ENCODE measurements at places on chromosomes 11 and 22. TPM values are rescaled to one million over a fixed set of nuclear protein-coding genes. Genes with fewer than 3 reads are reported as not detected.

The ARHGAP8 gene
- 1.9 TPM for total RNA-seq

The CCDC116 gene
- total RNA-seq, result not detected

The IFTAP gene
- total RNA-seq, result 17.1 TPM

The ROBO4 gene
- 57.6 TPM for total RNA-seq

The AIFM3 gene
- total RNA-seq, result 2.6 TPM

The MMP8 gene
- 3.2 TPM for total RNA-seq

The LRRN4CL gene
- total RNA-seq, result 49.3 TPM

The NLRP10 gene
- not detected for total RNA-seq

The CDON gene
- total RNA-seq, result 159 TPM

The TTLL12 gene
- 31.5 TPM for total RNA-seq

DNA sequence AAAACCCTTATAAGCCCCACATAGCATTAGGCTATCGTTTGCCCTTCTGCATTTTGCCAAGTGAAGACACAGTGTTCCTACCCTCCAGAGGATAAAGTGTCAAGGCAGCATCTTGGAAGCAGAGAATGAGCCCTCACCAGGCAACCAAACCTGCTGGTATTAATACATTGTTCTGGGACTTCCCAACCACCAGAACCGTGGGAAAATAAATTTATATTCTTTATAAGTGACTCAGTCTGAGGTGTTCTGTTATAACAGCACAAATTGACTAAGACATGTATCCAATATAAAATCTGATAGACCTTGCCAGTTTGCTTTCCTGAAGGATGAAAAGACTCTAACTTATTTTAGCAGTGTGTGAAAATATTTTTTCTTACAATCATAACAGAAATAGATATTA is 792.5 kb upstream of the LRRC4C start:
- no peak for DNase-seq

DNA sequence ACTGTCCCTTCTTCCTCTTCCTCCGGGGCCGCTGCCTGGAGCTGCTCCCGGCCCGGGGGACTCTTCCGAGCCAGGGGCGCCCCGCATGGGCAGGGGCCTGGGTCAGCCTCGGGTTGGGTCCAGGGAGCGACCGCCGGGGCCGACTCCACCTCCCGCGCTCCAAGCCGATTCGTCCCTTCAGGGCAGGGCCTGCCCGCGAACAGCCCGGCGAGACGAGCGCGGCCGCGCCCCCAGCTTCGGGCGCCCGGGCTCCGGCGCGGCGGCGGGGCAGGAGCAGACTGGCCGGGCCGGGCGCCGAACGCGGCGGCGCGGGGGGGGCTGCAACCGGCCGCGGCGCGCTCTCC is at the start of gene LARGE1:
TSS of gene LARGE1 (minus strand) at position 280 of the 344 bp plus-strand sequence.
- no peak for DNase-seq

DNA sequence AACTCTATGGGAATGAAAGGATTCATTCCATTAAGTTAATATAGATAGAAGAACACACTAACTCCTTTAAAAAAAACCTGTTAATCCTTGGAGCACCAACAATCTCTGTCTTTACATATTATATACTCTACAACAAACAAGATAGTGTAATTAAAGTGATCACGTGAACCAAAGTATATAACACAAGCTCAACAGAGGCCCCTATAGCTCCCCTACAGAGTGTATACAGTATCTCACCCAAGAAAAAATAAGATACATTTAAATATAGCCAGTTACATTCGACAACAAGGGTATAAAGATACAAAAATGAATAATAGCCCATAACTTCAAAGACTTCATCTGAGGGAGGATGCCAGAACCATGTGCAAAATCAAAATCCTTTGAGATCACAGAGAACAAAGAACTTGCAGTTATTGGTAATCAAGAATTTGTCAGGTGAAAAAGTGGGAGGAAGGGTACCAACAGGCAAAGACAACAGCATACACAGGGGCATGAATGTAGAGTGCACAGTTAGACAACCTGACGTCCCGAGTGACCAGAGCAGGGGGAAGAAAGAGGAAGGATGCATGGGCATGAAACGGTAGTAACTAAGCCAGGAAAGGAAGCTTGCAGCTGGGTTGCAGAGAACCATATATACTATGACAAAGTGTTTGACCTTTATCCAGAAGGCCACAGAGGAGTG is 4.7 kb downstream of the FCHSD2 start:
- no peak for DNase-seq

- DNase-seq, result peak; percentile 9
Observed at GRCh38 chr22:49567899-49568750, 259.5 kb downstream of the BRD1 start.

GRCh38 chr22:43734370-43735150 is 77.5 kb downstream of the EFCAB6 start:
- no peak for DNase-seq

DNA sequence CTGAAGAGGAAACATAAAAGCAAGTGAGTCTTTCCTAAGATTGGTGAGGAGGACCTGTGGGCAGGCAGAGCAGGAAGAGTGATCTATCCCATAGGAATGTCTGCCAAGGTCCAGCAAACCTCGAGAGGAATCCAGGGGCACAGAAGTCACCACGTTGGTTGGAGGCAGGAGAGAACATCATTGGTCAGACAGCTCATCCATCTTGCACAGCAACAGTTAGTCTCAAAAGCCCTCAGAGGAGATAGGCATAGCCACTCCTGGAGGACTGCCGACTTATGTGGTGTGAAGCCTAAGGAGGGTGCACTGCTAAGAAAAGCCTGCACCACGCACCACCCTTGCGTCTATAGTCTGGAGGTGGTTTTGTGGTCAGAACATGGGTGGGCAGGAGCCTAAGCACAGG is 109.1 kb downstream of the RASSF10 start:
- no peak for DNase-seq

GRCh38 chr11:59602432-59602831 is 13.1 kb downstream of the OSBP start:
- DNase-seq, result no peak

DNA sequence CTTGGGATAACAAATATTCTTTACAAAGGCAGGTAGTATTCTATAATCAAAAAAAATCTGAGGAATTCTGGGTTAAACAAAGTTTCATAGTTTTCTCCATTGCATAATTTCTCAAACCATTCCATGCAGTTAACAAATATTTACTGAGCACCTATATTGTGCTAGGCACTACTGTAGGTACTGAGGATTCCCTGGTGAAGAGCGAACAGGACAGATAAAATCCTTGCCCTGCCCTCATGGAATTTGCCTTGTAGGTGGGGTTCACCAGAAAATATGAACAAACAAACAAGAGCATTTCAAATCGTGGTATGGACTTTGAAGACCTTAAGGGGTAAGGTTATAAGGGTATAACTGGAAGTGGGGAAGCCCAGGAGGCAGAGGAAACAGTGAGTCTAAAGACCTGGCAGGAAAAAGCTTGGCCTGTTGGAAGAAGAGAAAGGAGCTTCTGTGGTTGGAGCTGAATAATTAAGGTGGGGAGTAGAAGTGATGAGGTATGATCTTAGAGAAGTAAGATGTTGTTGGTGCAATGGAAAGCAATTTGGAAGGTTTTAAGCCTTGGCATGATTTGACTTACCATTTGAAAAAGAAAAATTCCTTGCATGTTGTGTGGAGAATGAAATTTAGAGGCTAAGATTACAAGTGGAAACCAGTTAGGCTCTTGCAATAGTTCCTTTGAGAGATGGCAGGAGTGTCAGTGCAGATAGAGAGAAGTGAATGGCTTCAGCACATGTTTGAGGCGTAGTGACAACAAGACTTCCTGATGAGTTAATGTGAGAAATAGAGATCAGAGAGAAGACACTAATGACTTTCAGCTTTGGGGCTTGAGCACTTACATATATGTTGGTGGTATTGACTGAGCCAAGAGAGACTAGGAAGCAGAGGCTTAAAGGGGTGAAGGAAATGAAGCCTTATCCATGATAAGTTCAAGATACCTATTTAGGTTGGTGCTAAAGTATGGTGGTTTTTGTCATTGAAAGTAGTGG is 55.7 kb upstream of the PICALM start:
- no peak for DNase-seq

DNA sequence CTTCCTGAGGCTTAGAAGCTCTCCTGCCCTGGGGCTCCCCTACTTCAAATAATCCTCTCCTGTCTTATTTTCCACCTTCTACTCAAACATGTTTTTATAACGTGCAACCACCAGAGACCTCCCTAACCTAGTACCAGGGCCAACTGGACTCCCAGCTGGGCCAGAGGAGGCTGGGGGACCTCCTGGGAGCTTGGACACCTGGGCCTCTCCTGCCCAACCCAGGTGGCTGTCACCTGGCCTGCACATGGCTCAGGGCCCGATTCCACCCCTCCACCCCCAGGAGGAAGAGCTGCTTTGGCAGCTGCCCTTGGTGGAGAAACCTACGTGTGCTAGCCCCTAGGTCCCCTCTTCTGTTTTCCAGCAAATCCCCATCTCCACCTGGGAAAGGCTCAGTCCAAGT is 105.2 kb downstream of the ABTB2 start:
- DNase-seq, result no peak

- DNase-seq, result no peak
Observed at GRCh38 chr11:11095831-11096723, 238.2 kb upstream of the ZBED5 start.

GRCh38 chr11:8095371-8095770 is 14.4 kb downstream of the TUB start:
- no peak for DNase-seq

DNA sequence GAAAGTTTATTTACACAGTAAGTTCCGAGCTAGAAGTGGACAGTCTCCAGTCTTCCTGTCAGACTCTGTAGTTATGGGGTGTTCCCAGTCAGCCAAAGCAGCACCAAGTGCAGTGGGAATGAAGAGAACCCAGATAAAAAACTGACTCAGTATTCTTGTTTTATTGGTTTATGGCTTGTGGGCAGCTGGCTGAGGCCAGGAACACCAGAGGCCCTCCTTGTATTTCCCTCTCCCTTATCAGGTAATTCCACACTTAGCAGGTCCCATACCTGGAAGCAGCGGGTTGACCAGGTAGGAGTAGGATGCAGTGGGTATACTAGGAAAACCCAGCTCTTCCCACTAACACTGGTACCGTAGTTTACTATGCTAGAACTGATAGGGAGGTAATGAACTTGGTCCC is 3.5 kb upstream of the BACE1-AS start:
- DNase-seq, result no peak

- DNase-seq, result no peak
Observed at GRCh38 chr11:75474878-75475766, 42.1 kb upstream of the KLHL35 start.

DNA sequence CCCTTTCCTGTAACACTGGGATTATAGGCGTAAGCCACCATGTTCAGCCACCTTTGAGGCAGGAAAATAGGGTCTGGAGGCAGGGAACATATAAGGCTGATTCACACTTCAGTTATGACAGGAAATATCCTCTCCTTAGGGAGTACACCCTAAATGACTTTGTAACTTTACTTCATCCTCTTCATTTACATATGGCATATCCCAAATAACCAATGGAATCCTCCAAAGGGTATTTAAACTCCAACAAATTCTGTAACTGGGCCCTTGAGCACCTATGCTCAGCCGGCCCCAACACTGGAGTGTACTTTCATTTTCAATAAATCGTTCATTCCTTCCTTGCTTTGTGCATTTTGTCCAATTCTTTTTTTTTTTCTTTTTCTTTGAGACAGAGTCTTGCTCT is 1.6 kb upstream of the KAT5 start:
- DNase-seq, result no peak

DNA sequence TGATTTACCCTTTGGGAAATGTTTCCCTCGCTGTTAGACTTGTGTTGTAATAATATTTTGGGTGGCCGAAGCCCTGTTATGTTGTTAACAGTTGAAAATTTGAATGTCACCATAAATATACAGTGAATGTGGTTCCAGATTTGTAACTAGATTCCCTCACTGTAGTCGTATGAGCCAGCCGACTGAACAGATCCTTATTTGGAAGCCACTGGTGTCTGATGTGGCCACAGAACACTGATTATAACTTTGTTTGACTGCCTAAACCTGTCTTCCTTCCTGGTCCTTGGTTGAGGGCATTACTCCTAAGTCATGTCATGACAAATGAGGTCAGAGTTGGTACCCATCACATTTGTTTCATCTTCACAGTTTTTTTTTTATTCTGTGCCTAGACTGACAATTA is 45.4 kb downstream of the YAP1 start:
- DNase-seq, result no peak

DNA sequence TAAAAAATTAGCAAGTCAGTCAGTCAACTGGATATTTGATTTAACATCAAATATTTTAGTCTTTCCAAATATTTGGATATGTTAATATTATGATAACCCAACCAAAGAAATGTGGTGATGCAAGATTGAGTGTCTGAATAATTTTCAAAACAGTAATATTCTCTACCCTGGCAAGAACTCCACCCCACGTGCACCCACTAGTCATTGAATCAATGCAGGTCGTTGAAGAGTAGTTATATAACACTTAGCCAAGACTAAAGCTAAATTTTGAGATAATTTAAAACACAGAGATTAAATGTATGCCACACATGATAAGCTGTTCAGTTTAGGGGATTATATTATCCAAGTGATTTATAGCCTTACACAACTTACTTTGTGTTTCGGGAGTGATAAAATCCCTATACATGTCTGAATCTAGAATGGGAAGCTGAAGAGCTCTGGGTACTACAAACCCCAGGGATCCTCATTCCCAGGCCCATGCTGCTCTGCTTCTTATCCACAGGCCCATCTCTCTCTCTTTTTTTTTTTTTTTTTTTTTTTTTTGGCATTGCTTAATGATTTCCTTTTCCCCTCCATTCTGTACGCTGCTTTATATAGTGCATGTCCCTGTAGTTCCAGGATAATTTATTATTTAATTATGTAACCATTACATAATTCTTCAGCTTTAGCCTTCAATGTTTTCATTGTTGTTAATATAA is 392.9 kb downstream of the NTM start:
- DNase-seq, result no peak

DNA sequence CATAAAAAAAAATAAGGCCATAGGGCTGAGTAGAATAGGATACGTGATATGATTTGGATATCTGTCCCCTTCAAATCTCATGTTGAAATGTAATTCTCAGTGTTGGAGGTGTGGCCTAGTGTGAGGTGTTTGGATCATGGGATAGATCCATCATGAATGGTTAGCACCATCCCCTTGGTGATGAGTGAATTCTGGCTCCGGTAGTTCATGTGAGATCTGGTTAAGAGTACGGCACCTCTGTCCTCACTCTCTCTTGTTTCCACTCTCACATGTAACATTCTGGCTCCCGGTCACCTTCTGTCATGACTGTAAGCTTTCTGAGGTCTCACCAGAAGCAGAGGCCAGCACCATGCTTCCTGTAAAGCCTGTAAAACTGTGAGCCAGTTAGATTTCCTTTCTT is 45.5 kb downstream of the RAB30 start:
- DNase-seq, result no peak

DNA sequence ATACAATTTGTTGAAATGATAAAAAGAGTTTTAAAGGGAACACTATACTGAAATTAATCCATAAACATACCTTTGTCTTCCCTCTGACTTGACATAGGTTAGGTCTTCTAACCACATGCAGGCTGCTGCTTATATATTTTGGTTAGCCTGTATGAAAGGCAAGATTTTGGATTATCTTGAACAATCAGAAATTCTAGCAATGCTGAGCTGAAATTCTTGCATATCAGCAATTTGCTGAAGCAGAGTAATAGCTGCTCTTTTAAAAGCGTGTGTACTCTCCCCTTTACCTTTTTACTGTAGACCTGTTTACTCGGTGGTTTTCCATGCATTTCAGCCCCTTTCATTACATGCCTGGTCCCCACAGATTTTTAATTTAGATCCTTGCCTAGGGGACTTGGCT is 34.0 kb downstream of the CWC15 start:
- no peak for DNase-seq

GRCh38 chr11:35355102-35355749 is 64.1 kb downstream of the SLC1A2 start:
- DNase-seq, result no peak

Data from omental fat pad (tissue), 4 donors.